NCI-H1417 treated with DMSO at 0.1 percent for 48 hours (cell line): ENCODE measurements at places on chromosomes 1 and 21.

DNA sequence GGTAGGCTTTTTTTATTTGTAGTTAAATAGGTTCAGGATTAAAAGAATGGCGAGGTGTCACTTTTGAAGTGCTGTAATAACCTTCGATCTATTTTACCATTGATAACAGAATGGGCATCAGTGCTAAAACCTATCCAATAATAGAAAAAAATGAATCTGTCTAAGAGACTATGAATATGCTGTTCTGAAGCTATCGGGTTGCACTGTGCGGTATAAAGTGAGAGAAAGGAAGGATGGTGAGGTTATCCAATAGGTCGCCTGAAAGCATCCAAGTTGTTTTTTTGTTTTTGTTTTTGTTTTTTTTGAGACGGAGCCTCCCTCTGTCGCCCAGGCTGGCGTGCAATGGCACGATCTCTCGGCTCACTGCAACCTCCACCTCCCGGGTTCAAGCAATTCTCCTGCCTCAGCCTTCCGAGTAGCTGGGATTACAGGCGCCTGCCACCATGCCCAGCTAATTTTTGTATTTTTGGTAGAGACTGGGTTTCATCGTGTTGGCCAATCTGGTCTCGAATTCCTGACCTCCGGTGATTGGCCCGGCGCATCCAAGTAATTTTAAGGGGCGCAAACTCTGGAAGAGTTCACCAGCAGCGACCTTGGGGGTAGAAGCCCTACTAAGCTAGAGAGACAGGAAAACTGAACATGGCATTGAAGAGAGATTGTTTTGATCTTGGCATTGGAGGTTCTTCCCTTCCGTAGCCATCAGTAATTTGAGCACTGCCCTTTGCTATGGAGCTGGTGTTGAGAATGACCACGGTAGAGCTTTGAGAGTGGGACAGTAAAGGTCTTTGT lies 8.7 kb upstream of the MDM4 start:
- DNase-seq: peak; percentile 93

- DNase-seq: no peak
These were observed 3.5 kb downstream of the KRTAP10-2 start for GRCh38 chr21:44547656-44548331.

DNA sequence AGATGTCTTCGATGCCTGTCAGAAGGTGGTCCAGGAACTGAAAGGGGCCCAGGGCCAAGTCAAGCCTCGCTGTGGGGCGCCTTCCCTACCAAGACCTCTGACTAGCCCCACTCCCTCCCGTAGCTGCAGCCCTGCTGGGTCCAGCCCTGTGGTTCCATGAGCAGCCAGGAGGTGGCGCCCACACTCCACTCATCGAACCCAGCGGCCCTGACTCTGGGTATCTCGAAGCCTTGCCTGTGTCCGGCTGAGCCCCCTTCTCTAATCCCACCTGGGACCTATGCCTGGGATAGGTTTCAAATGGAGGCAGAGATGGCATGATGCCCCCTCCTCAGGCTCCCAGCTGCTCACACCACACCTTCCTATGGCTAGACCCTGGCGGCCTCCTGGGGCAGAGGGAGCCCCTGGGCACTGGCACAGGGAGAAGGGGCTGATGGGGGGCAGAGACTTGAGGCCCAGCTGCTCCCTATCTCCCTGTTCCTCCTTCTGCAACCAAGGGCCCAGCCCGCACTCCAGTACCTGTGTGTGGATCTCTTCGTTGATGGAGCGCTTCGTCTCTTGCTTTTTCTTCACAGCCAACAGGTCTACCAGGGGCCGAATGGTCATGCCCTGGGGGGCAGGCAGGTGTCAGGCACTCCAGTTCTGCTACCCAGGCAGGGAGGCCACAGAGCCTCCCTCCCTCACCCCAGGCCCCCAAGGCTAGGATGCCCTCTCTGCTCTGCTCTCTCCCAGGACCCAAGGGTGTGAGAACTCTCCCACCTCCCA lies 52.0 kb downstream of the SLC9A1 start:
- DNase-seq: no peak

DNA sequence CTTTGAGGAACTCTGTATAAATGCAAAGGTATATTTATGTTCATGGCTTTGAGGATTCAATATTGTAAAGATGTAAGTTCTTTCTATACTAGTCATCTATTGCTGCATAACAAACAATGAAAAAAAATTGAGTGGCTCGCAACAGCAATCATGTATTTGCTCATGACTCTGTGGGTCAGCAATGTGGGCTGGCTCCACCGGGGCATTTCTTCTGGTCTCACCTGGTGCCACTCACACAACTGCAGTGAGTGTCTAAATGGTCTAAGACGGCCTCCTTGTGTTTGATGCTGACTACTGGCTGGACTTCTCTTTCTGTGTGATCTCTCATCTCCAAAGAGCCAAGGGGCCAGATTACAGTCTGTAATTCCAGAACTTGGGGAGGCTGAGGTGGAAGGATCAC lies 45.1 kb upstream of the EXO1 start:
- no peak for DNase-seq

DNA sequence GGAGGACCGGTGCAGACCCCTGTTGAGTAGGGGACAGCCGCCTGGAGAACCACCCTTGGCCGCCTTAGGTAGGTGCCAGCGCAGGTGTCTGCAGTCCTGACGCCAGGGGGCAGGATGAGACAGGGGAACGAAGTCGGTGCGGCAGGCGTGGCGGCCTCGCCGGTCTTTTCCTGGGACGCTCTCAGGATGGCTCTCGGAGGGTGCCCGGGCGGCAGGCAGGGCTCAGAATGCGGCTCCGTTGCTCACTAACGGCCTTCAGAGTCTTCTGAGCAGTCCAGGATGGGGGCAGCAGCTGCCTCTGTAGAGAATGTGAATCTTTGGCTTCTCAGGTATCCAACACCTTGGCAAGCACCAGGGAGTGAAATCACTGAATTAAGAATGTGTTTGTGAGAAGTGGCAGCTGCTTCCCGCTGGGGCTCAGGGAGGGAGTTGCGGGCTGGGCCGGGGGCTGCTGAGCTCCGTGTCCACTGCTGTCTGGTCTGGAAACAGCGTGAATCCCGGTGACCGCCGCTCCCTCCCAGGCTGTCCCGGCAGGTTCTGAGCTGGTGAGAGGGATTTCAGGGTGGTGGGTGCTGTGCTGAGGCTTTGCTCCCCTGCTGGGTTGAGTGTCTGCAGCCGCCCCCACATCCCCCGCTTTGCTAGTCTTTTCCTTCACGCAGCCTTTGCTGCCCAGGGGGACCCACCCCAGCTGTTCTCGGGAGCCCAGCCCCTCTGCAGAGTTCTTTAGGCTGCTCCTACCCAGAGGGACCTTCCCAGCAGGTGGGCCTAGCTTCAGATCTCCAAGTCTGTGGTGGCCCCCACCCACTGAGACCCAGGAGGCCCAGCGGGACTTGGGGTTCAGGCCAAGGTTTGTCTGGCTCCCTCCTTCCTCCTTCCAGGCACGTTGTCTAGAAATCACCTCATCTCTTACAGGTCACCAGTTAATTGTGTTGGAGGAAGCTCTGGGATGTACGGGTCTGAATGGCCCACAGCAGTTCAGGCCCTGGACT lies 11.1 kb upstream of the C1orf174 start:
- DNase-seq: peak; percentile 28

- DNase-seq: no peak
These were observed 306.7 kb downstream of the NPHP4 start for GRCh38 chr1:5685446-5686040.

DNA sequence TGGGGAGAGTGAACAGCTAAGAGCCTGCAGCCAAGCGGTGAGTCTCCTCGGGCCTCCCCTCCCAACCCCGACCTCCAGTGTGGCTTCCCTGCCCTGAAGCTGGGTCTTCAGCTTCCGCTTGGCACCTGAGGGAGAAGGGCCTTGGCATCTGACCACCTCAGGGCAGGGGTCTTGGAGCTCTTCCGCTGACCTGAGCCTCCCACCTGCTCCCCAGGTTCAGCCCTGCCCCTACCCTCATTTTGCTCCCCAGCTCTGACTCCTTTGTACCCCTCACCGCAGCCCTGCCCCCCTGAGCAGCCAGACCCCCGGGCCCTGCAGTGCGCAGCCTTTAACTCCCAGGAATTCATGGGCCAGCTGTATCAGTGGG lies 4.9 kb downstream of the ADAMTSL4 start:
- no peak for DNase-seq

GRCh38 chr1:194809215-194809614 lies 1622.8 kb upstream of the B3GALT2 start:
- DNase-seq: no peak

- no peak for DNase-seq
These were observed 83.1 kb downstream of the CLIC4 start for GRCh38 chr1:24828183-24828886.

DNA sequence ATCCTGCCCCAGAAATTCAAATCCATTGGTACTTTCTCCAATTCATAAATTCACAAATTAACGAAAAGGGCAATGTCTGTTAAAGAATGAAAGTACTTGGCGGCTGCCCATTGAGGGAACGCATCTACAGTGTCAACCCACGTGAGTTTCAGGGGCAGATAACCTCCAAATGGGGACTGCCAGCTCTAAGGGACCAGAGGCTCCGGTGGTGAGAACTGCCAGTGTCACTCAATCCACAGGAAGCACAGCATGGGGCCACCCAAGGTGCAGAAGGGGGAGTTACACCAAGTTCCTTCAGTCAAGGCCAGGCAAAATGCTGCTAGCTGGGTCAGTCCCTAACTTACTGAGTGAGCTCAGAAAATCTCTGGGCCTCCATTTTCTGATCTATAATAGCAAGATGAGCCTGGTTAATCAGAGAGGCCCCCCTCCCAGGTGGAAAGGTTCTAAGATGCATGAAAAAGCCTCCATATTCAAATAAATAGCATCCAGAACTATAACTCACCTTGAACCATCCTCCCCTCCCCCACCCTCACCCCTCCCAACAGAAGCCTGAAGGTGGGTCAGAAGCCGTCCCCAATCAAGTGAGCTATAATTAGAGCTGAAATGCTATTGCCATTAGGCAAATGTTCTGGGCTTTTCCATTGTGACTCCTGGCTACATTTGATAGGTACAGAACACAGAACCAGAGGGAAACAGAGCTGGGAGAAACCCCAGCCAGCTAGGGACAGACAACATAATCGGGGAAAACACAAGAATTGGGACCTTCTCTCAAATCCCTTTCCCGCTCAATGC lies 41.7 kb downstream of the LRP8 start:
- no peak for DNase-seq

DNA sequence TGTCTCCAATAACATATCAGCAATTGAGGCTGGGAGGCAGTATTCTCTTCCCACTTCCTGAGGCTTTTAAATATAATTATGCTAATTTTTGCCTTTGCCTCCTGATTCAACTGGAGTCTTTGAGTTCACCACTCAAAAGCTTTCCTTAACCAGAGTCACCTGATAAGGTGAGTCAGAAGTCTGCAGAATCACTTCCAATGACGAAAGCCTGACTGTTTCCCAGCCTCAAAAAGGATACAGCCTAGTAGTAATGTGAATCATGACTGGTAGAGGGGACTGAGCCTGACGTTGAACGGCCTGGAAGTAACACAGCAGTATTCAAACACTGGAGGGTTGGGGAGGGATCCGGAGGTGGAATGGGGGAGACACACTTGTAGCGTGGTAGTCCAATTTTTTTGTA lies 10.4 kb upstream of the MRPL9 start:
- no peak for DNase-seq

DNA sequence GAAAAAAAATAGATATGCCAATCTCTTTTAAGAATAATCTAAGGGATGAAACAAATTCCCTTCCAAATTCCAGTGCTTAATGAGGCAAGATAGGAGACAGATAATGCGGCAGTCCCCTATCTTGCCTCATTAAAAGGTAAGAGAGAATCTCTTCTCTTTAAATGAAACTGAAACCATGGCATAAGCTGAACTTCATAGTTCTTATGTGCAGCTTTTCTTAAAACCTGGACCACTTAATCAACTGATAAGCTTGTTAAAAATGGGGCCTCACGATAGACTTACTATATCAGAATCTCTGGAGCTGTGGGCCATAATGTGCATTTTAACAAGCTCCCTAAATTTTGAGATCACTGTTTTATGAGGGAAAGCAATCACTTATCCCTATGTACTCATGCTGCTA lies 79.2 kb downstream of the NIBAN1 start:
- no peak for DNase-seq

DNA sequence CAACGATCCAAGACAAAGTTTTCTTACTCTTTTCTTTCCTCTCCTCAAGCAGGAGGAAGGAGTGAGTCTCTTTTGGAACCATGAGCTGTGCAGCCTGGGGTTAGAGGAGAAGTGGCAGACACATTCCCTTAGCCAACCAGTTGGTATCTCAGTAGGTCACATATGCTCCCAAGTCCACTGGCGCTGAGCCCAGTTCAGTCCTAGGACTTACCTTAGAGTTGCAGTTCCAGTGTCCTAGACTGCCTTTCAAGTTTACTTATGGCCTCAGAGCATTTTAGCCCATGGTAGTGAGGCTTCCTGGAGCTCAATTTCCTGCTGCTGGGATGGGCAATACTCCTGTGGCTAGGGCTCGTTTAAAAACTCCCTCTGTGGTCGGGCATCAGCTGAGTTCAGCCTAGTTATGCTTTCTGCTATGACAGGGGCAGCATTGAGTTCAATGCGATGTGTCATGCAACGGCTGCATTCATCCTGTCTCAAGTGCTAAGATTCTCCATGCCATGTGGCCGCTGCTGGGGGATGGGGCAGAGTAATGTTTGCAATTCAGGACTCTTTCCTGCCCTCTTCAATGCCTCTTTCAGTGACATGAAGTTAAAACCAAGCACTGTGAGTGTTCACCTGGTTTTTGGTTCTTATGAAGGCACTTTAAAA lies 103.8 kb downstream of the LRRC7 start:
- DNase-seq: no peak

DNA sequence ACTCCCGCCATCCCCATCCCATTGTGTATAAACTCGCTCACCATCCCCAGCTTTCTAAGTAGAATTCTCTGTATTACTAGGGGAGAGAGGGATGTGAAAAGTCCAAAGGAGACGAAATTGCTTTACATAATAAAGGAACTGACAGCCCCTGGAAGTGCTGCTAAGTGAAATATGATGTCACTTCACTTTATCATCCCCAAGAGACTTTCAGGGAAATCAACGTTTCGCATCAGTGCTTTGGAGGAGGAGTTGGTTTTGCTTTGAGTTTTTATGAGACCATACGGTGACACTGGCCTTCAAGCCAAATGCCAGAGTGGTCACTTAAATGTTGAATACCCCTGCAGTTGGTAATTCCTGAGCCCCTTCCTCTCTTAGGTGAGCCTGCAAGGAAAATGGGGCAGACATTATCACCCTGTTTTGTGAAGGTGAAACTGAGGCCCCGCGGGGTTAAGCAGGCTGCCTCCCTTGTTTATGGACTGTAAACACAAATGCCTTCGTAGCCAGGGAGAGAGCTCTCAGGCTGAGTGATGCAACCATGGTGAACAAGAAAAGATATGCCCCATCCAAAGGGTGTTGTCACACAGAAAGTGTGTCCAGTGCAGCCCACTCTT lies 58.4 kb upstream of the KAZN start:
- no peak for DNase-seq

DNA sequence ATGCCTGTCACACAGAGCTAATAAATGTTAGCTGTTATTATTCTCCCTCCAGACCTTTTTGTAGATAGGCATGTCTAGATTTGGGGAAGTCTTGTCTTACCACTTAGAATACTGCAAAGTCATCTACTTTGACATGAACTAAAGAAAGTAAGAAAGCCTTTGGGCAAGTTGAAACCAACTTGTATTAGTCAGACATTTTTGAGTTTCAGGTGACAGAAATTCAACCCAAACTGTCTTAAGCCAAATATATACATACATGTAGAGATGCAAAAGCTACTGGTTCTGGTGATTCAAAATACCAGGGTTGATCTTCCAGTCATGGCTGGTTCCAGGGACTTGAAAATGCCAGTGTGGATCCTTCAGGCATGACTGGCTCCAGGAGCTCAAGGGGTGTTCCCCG lies 276.8 kb upstream of the TMEM51 start:
- DNase-seq: no peak
